Activated CD4-positive, CD25-positive, alpha-beta regulatory T cell treated with anti-CD3 and anti-CD28 coated beads, Interleukin-2, amount 50 U/mL, for 72 hours (primary cell): ENCODE measurements at places on chromosomes 5 and 9.

DNA sequence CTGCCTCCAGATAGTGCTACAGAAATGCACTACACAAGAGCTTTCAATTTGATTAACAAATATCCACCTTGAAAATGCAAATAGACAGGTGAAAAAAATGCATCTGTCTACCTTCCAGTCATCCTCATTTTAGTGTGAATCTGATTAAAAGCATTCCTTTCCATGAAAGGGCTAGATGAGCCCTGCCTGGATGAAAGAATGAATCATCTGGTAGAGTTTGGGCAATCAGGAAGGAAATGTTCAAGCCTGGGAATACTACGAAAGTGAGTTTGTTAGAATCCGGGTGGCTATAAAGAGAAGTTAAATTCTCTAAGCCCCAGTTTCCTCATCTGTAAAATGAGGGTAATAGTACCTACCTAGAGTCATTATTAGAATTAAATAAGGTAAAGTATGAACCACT, 142.6 kb downstream of the FAM114A2 start:
- no peak for DNase-seq

GRCh38 chr5:73901455-73901854, 275.5 kb downstream of the ARHGEF28 start:
- DNase-seq, result no peak

GRCh38 chr9:20760246-20760891, 76.3 kb downstream of the FOCAD start:
- DNase-seq, result no peak

GRCh38 chr9:1709347-1709746, 305.8 kb upstream of the SMARCA2 start:
- DNase-seq, result no peak

- DNase-seq, result no peak
Observed at GRCh38 chr9:26504057-26504456, 388.5 kb downstream of the CAAP1 start.

DNA sequence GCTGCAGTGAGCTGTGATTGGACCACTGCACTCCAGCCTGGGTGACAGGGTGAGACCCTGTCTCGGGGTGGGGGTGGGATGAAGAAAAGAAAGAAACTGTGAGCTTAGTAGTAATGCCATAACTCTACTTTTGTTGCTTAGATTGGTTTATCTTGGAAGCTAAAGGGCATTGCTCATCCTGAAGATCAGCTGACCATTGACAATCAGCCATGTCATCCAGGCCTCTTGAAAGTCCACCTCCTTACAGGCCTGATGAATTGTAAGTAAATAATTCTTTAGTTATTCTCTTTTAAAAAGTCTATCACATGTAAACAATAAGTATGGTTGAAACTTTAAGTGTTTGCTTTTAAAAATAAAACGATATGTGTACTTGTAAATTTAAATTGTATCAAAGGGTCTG, 11.4 kb downstream of the OCLN start:
- no peak for DNase-seq

DNA sequence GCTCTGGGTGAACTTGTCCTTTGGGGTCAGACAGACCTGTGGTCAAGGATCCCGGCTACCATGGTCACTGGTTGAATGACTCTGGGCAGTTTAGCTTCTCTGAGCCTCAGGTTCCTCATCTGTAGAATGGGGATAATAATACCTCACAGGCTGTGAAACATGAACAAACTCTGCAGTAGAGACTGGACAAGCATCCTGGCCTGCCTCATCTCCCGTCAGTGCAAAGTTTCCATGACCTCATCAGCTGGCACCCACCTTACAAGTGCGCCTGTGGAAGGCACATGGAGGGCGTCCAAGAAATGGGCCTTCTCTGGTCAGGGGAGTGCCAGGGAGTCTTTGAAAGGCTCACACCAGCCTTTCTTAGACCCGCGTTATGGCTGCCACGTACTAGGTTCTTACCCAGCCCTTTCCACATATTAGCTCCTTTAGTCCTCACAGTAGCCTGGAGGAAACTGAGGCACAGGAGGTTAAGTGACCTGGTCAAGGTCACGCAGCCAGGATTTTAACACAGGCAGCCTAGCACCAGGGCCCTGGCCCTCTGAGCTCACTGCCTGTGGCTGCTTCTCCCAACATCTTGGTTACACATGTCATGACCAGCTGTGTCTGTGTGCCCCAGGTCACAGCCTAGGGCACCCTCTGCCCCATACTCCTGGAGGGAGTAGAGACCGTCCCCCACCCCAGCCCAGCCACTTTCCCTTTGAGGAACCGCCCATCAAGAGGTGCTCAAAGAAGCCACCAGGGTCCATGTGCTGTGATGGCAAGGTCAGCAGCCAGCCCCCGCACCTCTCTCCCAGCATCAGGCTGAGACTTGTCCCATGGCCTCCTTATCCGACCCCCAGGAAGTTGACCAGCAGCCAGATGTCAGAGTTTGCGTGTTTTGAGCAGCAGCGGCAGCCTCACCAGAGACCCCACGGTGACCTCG, 39.4 kb upstream of the RPL26L1 start:
- no peak for DNase-seq

- DNase-seq, result no peak
Observed at GRCh38 chr9:34413231-34413852, 36.6 kb upstream of the MYORG start.

- DNase-seq, result no peak
Observed at GRCh38 chr9:2125906-2126305, 110.8 kb downstream of the SMARCA2 start.

DNA sequence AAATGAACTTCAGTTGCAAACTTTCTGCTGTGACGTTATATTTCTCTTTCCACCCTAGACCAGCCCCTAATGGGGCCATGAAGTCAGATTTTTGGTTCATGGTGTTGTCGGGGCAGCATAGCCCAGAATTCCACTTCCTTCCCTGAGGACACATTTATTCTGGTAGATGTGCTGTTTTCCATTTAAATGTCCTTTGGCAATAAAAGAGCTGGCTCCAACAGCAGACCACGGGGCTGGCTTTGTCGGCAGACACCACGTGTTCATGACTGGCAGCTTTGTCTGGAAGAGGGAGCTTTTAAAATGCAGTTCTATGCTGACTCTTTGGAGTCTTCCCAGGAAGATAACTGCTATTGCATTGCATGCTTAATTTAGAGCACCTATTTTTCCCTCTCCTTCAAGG, 17.6 kb upstream of the LCP2 start:
- DNase-seq, result no peak

GRCh38 chr5:74161170-74161569, 479.4 kb downstream of the ENC1 start:
- DNase-seq, result no peak

GRCh38 chr9:134158242-134158641, 6.1 kb downstream of the RNU6ATAC start:
- DNase-seq, result no peak

GRCh38 chr9:108727580-108728111, 128.1 kb downstream of the ACTL7B start:
- no peak for DNase-seq

DNA sequence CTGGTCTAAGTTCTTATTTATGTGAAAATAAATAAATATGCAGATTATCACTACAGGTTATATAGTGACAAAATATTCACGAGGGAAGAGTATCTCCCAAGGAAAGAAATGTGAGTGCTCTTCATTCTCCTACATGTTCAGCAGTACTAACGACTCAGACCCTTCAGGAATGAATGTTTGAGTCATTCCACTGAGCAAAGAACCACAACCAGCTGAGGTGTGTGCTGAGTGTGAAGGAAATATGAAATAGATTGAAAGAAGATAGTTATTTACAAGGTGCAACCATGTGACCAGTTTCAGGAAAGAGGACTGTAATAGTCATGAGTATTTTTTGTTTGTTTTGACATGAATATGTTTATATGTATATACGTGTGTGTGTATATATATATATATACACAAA, 228.7 kb downstream of the TUSC1 start:
- DNase-seq, result no peak

GRCh38 chr9:127598839-127599549, 13.1 kb upstream of the STXBP1 start:
- no peak for DNase-seq
